Stimulated activated CD8-positive, alpha-beta memory T cell treated with anti-CD3 and anti-CD28 coated beads, Interleukin-15, amount 100 ng/mL, for 1 hour (primary cell): ENCODE measurements at places on chromosomes 1 and 21.

DNA sequence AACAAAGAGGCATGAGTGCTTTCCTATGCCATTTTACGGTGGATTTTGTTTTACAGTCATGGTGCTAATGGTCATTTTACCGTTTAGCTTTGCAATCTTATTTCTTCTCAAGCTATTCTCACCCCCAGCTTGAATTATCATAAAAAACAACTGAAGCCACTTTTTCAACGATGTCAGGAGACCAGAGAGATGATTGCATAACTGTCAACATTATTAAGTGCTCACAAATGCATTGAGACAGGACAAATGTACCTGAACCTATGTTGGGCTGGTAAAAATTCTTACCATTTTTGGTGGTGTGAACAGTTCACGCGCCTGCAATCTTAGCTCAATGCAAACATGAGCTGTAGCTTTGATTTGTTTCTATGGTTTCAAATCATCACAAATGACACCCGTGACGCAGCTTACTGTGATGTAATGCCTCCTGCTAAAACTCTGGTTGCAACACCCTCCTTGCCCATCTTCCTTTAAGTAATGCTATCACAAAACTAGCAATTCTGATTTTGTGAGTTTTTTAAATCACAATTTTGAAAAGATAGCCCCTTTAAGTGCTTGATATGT, 104.4 kb downstream of the UCHL5 start:
- DNase-seq: no peak

- DNase-seq: no peak
These were observed 18.0 kb downstream of the LTN1 start for GRCh38 chr21:28974531-28975227.

- DNase-seq: no peak
These were observed 28.9 kb downstream of the CA6 start for GRCh38 chr1:8974551-8974950.

- DNase-seq: no peak
These were observed 202.7 kb downstream of the BACH1 start for GRCh38 chr21:29501451-29501850.

- DNase-seq: peak; percentile 24
These were observed 4.9 kb downstream of the MDM4 start for GRCh38 chr1:204520834-204521709.

GRCh38 chr1:47593013-47593568, 155.2 kb downstream of the FOXD2 start:
- no peak for DNase-seq
